ENCODE measurements at places on chromosomes 5 and 9.

- DNase-seq: no peak
Measured at GRCh38 chr5:52360985-52361384, 426.7 kb upstream of the ITGA1 start.

DNA sequence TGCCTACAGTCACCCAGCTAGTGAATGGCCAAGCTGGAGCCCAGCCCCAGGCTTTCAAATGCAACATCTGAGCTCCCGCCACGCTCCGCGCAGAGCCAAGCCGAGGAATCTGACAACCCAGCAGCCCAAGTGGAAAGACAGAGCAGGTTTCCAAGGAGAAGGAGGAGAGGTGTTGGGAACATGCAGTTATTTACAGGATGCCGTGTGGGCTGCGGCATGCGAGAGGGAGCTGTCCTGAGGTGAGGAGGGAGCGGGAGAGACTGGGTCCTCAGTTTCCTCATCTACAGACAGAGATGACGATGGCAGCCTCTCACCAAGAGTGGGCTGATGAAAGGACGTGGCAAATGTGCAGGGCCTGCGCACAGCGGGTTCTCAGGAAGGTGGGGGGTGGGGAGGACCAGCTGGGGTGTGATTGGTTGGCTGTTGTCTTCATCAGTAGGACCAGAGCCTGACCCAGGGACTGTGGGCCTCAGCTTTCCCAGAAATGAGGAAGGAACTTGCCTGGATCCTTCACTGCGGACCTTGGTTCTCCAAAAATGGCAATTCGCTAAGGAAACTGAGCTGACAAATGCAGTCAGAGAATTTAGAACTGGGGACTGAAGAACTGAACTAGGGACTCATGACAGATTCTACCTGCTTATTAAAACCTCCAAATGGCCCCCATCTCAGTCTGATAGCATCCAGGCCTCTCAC lies 14.8 kb upstream of the CPLX2 start:
- no peak for DNase-seq

GRCh38 chr5:55638455-55638854 lies 73.7 kb downstream of the SLC38A9 start:
- DNase-seq: no peak

DNA sequence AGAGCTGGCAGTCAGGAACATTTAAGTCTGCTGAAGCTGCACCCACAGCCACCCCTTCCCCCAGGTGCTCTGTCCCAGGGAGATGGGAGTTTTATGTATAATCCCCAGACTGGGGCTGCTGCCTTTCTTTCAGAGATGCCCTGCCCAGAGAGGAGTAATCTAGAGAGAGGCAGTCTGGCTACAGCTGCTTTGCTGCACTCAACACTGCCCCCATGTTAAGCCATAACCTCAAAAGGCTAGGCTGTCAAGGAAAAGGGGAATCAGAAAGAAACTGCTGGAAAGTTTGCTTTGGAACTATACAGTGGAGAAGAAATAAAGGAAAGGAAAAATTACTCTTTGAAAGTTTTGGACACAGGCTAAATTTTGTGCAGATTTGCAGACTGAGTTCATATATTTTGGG lies 127.2 kb downstream of the MACIR start:
- DNase-seq: no peak

- DNase-seq: no peak
Measured at GRCh38 chr9:99605016-99605743, 216.5 kb upstream of the NR4A3 start.

- no peak for DNase-seq
Measured at GRCh38 chr5:165305596-165305995, 1800.2 kb downstream of the MAT2B start.

- DNase-seq: no peak
Measured at GRCh38 chr9:112032009-112032408, 135.4 kb downstream of the UGCG start.

GRCh38 chr9:131679261-131680020 lies 60.4 kb downstream of the RAPGEF1 start:
- DNase-seq: no peak

DNA sequence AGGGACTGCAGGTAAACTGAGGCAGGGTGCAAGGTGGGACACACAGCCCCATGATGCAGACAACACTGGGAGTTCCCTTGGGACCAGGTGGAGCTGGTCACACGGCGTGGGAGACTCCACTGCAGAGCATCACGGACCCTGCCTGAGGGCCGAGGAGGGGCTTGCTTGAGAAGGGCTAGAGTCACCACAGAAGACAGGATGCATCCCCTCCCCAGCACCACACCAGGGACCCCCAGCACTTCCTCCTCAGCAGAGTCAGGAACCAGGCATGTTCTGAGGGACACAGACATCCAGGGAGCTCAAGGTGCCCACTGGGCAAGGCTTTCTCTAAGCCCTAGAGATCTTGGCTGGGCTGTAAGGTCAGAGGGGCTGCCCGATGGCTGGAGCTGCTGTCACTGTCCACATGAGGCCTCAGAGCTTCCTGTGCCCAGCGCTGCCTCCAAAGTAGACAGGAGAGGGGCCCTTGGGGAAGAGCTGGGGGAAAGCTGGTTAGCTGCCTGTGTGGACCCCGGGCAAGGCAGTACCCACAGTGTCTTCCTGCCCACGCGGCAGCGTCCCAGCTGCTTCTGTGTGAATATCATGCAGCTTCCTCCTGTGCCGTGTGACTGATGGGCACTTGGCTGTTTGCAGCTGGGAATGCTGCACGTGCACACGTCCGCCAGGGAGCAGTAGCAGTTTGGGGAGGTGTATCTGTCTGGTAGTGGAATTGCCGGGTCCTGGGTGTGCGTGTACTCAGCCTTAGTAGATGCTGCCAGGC lies 176.6 kb downstream of the CACNA1B start:
- DNase-seq: no peak

- DNase-seq: no peak
Measured at GRCh38 chr9:121821326-121821725, 169.9 kb downstream of the DAB2IP start.

- DNase-seq: no peak
Measured at GRCh38 chr9:2691212-2691611, 26.1 kb upstream of the KCNV2 start.

GRCh38 chr5:167671176-167671575 lies 620.3 kb upstream of the WWC1 start:
- DNase-seq: no peak

DNA sequence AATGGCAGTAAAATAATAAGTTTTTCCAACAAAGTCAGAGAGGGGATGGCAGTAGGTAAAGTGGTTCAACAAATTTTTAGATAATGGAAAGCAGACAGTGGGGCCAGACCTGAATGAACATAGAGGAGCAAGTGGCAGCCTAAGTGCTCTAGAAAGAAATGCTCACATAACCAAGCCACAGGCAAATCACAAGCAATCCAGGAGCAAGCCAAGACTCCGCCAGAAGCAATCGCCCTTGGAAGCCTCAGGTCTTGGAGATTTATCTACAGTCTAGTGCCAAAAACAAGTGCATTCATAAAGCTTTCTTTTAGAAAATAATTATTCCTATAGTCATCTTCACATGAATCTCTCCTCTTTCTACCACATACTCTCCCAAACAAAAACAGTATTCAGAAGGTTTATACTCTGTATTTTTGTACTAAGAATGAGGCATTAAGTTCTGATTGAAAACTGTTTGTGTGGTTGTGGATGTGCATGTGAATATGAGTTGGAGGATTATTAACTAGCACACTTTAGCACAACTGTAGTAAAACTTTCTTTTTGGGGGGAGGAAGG lies 375.5 kb downstream of the CDH9 start:
- no peak for DNase-seq

Data from NT2/D1 (cell line).